ENCODE measurements at places on chromosomes 3 and 15.

GRCh38 chr3:197775317-197775716 lies 15.7 kb upstream of the LRCH3 start:
- no peak for DNase-seq

DNA sequence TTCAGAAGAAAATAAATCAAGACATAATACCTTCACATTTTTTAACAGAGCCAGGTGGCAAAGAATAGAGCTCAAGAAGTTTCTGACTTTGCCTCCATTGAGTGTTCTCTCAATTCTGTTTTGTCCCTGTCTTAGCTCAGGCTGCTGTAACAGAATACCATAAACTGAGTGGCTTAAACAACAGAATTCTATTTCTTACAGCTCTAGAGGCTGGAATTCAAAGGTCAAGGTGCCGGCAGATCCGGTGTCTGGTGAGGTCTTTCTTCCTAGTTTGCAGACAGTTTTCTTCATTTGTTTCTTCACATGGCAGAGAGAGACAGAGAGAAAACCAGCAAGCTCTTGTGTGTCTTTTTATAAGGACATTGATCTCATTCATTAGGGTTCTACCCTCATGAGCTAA lies 25.6 kb downstream of the IQCH start:
- no peak for DNase-seq

DNA sequence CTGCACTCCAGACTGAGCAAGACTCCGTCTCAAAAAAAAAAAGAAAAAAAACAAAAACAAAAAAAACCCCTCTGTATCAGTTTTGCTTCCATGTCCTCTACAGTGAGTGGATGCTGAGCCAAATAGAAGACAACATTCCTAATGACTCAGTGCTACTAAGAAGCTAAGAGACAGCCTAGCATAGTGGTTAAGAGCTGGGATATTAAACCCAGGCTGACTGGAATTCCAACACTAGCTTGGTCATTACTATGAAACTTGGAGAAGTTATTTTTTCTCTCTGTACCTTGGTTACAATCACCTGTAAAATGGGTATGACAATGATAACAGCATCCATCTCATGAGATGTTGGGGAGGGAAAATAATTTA lies 60.9 kb upstream of the PYGO1 start:
- DNase-seq, result no peak

GRCh38 chr3:134083626-134084241 lies 54.0 kb upstream of the SLCO2A1 start:
- no peak for DNase-seq

- DNase-seq, result no peak
Measured at GRCh38 chr3:70871909-70872656, 559.6 kb upstream of the MDFIC2 start.

- DNase-seq, result no peak
Measured at GRCh38 chr15:81182031-81182755, 14.5 kb upstream of the IL16 start.

DNA sequence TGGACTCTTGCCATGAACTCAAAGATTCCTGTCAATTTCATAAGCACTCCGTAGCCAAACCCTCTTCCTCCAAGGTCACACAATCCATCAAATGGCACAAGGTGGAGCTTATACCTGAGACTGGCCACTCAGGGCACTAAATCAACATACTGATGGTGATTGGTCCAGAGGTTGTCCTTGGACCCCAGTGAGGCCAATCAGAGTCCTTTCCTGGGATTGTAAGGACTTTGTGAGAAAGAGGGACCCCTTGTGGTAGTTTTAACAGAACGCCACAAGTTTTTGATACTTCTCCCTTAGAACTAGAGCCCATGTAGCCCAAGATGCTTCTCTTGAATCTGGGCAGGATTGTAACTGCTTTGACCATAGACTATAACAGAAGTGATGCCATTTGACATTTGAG lies 44.4 kb upstream of the LARS2 start:
- DNase-seq, result no peak

- DNase-seq, result peak; percentile 77
Measured at GRCh38 chr15:90594301-90594738, 64.6 kb downstream of the CRTC3 start.

DNA sequence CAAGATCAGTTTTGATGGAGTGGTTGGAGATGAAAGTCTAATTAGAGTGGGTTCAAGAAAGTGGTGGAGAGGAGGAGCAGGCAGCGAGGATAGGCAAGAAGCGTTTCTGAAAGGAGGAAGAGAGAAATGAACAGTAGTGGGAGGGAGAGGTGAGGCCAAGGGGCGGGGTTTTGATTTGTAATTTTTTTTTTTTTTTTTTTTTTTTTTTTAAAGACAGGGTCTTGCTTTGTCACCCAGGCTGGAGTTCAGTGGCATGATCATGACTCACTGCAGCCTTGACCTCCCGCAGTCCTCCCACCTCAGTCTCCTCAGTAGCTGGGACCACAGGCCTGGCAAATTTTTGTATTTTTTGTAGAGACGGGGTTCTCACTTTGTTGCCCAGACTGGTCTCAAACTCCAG lies 36.6 kb downstream of the MRAS start:
- DNase-seq, result no peak
